ENCODE measurements at places on chromosomes 2 and 18. TPM values are rescaled to one million over a fixed set of nuclear protein-coding genes. Genes with fewer than 3 reads are reported as not detected.

The TMEM182 gene
- 8.1 TPM for total RNA-seq

DNA sequence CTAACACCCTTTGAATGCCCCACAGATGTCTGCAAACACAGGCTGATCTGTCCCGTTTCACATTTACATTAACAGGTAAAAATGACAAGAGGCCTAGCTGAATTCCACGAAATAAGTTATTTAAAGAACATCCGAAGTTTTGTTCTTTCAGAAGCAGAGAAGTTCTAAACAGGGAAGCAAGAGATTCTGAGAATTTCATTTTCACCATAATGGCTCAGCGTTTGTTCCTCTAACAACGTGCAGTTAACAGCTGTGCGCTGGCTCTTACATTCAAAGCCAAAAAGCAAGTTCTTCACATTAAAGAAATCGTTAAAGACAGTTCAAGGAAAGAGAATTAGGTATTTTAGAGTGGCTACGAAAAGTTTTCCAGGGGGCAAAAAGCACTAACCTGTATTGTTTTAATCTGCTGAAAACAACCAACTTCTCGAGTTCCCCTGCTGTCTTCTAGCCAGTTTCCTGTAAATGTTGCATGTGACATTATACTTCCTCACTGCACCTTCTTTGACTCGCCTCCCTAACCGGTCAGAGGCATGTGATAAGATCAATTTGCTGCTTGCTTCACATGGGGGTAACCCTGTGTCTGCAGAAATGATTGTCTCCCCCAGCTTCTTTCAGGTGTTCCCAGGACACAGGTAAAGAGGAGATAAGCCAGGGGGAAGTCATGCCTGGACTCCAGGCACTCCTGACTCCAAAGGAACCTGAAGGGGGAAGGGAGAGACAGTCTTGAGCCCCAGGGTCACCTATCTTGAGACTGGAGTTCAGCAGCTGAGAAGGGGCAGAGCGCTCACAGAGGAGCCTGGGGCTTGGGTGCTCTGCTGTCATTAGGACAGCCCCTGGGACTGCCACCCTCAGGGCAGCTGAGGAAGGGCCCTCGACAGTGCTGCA lies 36.8 kb upstream of the WIPF1 start:
- no peak overlapping the region for H3K4me3 ChIP-seq
- H3K36me3 ChIP-seq = no peaks in the 10 kb centered on the region
- no peak for DNase-seq
- H3K4me1 ChIP-seq = peaks cover 2% of the 10 kb centered on the region

DNA sequence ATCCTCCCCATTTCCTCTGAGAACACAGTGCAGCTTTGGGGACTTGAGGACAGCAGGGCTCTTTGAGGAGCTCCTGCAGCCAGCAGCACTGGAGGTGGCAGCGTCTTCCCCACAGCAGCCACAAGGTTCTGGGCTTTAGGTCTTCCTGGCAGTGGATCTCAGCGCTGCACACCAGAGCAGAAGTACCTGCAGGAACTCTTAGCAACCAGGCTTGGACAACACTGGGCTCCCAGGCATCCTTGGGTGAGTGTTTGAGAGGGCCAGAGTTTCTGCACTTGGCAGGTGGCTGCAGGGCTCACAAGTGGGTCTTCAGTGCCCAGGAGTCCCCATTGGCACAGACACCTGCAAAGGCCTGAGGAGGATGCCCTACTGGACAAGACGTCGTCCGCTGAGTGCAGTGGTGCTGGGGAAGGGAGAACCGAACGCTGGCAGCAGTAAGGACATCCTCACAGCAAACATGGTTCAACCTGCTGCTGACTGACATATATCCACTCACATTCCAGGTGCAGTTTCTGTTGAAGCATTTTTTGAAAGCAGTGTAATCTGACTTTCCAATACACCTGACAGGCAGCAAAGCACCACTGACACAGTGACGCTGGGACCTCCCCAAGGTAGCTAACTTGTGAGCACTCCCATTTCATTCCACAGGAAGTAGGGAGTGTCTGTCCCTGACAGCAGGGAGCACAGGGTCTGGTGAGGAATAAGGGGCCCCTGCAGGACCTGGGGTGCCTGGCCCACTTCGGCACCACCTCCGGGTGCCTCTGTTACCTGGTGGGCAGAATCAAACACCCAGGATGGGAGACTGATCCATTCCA lies 149.9 kb upstream of the COPS8 start:
- no peak overlapping the region for H3K4me3 ChIP-seq
- H3K27ac ChIP-seq = no peak overlapping the region

The CIB4 gene
- total RNA-seq = not detected

DNA sequence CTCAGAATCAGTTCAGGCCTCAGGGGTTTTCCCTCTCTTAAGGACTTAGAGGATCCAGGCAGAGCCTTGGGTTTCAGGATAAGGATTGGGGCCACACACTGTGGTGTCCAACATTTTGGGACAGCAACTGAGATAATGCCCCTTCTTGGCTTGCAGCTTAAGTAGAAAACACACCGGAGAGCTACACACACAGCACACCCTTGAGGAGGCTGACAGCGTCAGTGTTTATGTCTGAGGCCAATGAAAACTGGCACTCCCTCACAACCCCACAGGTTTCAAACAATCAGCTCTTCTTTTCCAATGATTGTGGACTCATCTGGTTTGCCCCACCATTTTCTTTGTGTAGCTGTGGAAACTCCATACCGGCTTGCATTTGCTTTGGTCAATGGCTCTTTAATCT lies 257.7 kb downstream of the CDCA7 start:
- H3K27me3 ChIP-seq = peaks cover 2% of the 10 kb centered on the region
- DNase-seq = no peak
- H3K4me1 ChIP-seq = peaks cover 7% of the 10 kb centered on the region
- no peak overlapping the region for H3K27ac ChIP-seq
- no peak overlapping the region for H3K4me3 ChIP-seq

The CAPN14 gene
- 0.50 TPM for total RNA-seq

Measured in progenitor cell of endocrine pancreas (in vitro differentiated cells).